COR-L47 (cell line): ENCODE measurements at places on chromosomes 2 and 18.

DNA sequence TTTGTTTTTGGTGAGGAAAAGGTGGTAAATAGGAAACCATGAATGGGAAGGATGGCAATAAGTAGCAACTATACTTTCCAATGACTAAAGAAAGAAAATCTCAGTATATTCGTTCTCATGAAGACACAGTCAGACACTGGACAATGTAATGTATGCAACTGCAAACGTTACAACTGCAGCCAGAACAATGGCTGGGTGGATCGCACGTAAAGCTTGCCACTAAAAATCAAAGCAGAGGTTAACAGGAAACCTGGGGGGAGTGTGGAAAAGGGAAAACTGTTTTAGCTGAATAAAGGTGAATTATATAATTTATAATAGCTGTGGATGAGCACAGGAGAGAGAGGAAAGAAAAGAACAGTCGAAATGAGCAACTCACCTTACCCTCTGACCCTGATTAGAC is 33.3 kb downstream of the NEMP2 start:
- no peak for DNase-seq

DNA sequence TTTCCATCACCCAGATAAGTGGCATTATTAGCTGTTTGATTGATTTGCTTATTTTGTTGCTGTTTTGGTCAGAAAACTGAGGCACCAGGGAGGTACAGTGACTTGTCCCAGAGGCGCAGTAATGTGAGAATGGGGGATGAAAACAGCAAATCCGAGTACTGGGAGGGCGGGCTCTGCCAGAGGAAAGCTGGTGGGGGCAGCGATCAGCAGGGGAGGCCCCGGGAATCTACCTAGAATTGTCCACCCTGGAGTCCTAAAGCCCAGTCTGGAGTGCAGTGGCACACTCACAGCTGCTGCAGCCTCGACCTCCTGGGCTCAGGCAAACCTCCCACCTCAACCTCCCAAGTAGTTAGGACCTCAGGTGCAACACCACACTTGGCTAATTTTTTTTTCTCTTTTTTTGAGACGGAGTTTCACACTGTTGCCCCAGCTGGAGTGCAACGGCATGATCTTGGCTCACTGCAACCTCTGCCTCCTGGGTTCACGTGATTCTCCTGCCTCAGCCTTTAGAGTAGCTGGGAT is 17.0 kb upstream of the PTMA start:
- no peak for DNase-seq

DNA sequence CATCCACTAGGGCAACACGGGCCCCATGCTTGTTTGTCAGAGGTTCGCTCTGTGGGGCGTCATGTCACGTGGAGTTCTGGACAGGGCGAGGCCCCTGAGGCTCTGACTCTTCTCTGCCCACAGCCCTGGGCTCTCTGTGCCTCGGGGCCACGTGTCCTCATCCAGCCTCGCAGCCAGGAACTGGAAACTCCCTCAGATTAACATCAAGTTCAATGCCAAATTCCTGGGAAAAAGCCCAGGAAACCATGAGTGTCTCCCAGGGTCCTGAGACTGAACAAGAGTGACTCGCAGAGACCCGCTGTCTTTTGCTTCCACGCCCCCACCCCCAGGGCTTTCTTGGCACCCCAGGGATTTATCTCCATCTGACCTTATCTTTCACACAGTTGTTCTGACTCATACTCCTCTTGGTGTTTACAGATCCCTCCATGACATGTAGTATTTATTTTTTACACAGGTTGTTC is 174.0 kb upstream of the PIEZO2 start:
- no peak for DNase-seq

DNA sequence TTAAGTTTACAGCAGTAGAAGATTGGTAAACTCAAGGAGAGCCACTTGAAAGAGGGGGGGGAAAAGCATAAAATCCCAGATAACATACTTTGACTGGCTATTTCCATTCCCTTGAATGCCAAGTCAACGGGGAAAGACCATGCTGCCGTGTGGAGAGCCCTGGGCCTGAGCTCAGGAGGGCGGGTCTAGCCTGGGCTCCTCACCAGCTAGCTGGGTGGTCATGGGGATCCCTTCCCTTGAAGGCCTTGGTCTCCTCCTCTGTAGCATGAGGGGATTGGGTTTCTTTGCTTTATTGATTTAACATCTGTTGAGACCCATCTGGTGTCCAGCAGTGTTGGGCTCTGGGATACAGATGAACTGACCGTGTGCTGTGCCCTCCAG is 35.0 kb downstream of the TEX51 start:
- DNase-seq, result no peak

DNA sequence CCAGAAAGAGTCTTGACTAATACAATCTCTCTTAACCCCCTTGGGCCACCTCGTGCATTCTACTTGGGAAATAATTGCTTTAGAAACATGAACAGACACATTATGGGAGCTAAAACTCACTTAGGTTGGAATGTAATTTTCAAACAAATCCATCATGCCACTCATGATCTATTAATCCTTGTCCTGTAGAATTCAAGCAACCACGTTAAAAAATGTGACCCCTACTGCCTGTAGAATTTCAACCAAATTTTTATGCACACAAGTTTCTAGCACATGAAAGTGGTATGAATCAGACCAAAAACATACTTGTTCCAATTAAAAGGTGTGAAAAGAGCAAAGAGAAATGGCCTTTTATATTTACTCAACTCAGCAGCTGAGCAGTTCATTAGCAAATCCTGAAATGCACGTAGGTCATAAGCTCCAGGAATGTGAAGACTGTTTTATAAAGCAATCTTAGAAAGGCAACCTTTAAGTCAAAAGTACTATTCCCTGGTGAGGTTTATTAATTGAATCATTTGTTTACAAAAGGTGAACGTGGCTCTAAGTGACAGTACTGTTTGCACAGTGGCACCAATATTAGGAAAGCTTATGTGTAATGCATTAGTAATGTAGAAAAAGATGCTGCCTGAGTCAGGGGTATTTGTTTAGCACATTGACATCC is 459.4 kb upstream of the UBE2E3 start:
- no peak for DNase-seq

DNA sequence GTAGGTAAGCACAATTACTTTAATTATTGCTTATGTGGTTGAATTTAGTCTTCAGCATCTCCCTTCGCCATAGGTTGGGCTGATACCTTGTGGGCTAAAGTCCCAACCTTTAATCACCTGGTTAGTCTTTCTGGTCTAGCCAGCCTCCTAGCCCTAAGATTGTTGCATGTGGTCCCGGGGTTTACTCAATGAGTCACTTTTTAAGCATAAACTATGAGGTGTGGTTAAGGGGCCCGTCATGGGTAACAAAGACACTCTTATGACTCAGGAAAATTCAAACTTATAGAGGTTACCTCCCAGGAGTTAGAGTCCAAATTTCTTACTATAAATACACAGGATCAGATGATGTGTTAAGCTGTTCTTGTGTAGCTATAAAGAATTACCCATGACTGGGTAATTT is 841.6 kb downstream of the TRIB2 start:
- no peak for DNase-seq

DNA sequence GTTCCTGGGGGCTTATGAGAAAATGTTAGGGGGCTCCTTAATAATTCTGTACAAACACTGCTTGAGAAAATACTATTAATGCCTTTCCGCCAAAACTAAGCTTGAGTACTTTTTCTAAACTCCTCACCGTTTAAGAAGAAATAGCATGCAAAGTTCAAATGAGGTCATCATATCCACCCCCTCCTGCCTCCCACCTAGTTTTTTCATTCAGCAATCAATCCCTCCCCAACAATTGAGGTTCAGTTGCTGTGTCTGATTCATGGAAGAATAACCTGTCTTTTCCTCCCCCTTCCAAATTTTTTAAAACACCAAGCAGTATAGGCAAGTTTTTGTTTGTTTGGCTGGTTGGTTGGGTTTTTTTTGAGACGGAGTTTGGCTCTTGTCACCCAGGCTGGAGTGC is 24.4 kb upstream of the RMP24 start:
- no peak for DNase-seq

DNA sequence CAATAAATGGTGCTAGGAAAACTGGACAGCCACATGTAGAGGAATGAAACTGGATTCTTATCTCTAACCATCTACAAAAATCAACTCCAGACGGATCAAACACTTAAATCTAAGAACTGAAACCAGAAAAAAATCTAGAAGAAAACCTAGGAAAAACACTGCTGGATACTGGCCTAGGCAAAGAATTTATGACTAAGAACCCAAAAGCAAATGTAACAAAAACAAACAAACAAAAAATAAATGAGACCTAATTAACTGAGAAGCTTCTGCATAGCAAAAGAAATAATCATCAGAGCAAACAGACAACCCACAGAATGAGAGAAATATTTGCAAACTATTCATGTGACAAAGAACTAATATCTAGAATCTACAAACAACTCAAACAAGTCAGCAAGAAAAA is 314.0 kb upstream of the REV1 start:
- no peak for DNase-seq

DNA sequence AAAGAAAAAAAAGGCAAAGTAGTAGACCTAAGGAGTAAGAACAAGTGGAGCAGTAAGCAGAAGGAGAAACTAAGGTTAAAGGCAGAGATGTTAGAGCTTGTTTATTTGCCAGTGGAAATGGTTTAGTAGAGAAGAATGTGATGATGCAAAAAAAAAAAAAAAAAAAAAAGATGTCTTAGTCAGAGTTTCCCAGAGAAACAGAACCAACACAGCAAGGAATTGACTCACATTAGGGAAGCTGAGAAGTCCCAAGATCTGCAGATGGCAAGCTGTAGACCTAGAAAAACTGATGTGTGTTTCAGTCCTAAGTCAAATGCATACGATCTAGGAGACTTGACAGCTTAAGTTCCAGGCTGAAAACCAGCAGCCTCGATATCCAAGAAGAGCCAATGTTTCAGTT is 1548.8 kb upstream of the LRRTM1 start:
- DNase-seq, result no peak

DNA sequence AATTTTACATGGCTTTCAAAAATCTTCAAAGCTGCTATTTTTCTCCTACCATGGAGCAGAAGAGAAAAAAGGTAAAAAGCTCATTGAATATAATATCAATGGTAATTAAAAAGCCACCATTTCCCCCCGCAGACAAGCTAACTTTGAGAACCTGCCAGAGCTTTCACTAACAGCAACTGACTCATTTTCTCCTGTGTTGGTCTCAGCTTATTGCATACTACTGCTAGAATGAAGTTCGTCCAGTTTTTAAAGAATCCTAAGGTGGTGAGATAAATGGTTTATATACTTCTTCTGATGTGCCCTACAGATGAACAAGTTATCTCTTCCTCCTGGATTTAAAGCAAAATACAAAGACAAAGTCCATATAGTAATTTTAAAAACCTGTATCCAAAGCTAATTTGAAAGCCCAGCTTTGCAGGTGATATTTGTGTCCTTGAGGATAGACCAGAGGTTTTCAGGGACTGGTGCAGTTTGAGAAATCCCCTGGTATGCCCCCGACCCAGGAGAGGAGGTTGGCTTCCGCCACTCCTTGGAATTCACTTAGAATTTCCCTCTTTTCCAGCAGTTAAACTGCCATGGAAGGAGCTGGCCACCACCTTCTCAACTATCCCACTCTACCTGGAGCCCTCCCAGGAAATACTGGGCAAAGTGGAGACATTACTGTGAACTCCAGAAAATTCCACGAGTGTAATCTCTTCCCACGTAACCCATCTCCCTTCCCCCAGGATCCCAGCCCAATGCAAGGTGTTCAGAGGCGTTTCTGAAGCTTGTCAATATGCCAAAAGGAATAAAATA is 17.5 kb downstream of the YPEL5 start:
- DNase-seq, result no peak

- DNase-seq, result no peak
Observed at GRCh38 chr2:45128580-45128997, 119.3 kb upstream of the SIX2 start.

DNA sequence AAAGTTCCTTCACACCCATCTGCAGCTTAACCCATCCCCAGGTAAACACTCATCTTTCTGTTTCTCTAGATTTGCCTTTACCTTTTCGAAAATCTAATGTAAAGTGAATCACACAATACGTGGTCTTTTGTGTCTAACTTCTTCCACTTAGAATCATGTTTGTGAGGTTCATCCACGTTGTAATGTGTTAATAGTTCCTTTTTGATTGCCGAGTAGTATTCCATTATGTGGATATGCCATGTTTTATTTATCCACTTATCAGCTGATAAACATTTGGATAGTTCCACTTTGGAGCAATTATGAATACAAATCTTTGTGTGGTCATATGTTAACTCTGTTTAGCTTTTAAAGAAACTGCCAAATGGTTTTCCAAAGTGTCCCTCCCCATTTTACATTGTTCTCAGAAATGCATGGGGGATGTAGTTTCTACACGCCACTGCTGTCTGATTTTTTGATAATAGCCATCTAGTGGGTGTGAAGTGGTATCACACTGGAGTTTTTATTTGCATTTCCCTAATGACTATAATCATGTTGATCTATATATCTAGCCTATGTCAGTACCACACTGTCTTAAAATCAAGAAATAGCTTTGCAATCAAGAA is 22.3 kb downstream of the PECR start:
- no peak for DNase-seq

- DNase-seq, result no peak
Observed at GRCh38 chr2:143132355-143132754, 3.1 kb downstream of the ARHGAP15 start.

DNA sequence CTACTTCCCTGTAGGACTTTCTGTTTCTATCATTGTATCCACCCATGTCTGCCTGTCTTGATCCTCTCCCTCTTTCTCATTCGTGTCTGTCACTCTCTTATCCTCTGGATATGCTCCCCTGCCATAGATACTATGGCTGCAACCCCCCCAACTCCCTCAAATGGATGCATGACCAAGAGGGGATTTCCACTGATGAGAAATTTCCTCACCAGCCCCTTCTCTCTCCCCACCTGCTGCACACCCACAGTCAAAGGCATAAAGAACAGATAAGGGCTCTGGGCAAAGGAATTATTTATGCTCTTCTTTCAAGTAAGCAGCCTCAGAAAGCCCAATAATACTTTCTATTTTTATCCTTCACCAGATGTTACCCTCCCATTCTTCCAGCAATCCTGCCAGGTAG is 121.3 kb downstream of the FOXI3 start:
- DNase-seq, result no peak

GRCh38 chr2:10124538-10125045 is 2.1 kb downstream of the RRM2 start:
- DNase-seq, result peak; percentile 65

DNA sequence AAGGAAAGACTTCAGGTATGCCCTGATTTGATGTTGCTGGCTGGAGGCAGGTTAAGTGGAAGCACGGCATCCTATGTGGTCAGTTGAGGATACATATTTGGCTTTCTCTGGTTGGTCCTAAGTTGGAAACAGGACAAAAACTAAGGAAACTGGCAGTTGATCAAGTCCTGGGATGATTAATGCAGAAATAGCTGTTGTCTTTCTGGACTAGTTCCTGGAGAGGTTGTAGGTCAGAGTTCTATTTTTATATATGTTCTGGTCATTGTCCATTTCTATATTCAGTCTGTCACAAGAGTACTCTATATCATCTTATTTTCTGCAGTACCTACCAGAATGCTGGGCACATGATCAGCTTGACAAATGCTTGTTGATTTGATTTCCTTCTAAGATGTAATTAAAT is 4.0 kb upstream of the SLC35F5 start:
- DNase-seq, result no peak

GRCh38 chr2:239870276-239870675 is 154.9 kb downstream of the NDUFA10 start:
- DNase-seq, result no peak

- peak; percentile 89 for DNase-seq
Observed at GRCh38 chr18:8608795-8609658, at the start of gene RAB12. RAB12 (plus strand) TSS chr18:8609437; CDS start chr18:8609440, 3 bp downstream.
